ENCODE measurements at places on chromosomes 6 and 20.
A peak's percentile ranks its signal among the peaks of the same experiment; 100 is the strongest.

DNA sequence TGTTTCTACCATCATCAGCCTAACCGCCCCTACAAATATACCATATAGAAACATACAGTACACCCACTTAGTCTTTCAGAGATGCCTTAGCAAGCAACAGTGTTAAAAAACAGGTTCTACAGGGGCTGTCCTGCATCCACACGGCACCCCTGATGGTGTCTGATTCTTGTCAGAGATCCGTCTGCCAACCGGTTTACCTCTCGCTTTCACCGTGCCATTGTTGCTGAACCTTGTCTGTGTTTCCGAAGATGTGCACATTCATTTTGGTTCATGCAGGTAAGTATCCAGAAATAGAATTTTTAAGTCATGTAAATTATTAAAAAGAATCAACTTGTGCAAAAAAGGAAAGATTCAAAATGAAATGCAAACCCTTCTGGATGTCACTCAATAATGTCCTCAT, 52.9 kb downstream of the EPHA7 start:
- no peak for DNase-seq

DNA sequence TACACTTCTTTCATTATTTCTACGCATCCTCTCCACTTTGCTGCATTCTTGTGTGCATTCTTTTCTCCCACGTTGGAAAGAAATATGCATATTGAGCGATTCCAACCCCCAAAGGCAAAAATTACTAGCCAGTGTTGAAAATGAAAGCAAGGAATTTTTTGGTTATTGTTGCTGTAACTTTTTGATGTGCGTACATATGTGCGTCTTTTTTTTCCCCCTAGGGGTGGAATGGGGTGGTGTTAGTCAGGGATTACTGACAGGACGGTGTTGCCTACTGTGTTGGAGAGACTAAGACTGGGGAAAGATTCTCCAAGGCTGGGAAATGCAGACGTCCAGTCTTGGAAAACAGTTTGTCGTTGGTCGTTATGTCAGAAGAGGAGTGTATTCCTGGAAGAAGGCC, 44.2 kb upstream of the ESR1 start:
- DNase-seq: no peak

DNA sequence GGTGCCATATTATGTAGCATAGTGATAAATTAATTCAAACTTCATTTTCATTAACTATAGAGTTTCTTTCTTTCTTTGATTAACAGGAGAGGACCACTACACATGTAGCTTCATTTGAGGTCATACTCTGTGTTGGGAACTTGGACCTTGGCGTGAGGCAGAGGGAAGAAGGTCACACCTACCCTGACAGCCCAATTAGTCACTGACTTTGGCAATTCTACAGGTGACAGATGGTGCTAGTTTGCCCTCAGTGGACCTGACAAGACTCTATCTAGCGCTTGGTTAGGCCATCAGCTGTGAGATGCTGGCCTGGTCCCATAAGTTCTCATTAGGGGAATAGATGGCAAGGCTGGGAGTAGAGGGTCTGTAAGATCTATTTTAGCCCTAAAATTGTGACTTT, 14.2 kb downstream of the SLX4IP start:
- no peak for DNase-seq

- no peak for DNase-seq
These were observed 32.5 kb downstream of the RIPOR3 start for GRCh38 chr20:50658804-50659380.

DNA sequence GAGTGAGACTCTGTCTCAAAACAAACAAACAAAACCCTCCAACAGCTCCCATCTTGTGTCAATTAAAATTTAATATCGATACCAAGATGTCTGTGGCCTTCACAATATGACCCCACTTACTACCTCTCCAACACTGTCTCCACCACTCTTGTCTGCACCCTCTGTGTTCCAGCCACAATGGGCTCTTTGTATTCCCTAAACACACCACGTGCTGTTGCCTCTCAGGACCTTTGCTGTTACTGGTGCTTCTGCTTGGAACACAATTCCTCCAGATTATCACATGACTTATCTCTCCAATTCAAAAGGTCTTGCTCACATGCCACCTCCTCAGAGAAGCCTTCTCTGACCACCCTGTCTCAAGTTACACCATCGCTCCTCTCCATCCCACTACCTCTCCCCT, 6.0 kb upstream of the HCK start:
- no peak for DNase-seq

DNA sequence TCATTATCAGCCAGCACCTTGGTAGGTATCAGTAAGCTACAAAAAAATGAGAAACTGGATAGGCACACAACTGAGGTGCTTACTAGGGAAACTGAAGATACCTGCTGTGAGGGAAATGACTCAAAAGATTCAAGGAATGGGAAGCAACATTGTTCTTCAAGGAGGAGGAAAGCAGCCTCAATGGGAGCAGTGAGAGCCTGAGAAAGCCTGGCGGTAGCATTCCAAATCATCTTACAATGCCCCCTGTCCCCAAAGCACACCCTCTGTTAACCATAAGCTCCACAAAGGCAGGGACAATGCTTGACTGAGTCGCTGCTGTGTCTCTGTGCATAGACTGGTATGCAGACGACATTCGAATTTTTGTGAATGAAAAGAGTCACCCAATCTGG, 10.6 kb downstream of the PKHD1 start:
- no peak for DNase-seq

DNA sequence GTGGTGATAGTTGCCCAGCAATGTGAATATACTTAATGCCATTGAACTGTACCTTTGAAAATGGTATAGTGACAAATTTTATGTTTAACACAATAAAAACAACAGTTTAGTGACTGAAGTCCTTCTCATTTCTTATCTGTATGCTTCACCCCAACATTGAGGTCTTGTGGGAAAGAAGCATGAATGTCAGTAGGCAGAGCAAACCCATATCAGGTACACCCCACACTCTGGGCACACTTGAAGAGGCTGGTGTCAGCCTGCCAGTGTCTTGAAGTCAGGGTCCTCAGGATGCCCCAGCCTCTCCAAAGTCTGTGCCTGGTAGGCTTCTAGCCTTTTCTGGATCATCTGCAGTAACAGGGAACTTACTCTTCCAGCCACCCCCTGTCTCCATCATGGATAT, 51.2 kb downstream of the CD164 start:
- DNase-seq: no peak

GRCh38 chr6:53441761-53442160, 93.0 kb upstream of the ELOVL5 start:
- DNase-seq: no peak

DNA sequence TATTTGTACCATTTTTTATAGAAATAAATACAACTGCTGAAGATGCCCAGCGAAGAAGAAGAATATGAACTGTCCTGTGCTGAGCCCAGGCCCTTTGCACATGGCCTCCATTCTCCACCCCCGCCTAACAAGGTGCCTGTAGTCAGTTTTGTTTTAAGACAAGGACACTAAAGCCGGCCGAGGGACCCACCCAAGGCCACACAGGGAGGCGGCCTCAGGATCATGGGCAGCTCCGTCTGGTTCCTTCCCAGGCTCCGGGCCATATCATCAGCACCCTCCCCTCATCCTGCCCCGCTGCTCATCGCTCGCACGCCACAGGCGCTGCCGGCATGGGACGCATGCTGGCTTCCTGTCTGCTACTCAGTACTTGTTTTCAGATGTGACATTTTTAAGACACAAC, 21.3 kb downstream of the PSMG4 start:
- no peak for DNase-seq

GRCh38 chr6:125802943-125803377, 12.2 kb downstream of the NCOA7 start:
- no peak for DNase-seq

DNA sequence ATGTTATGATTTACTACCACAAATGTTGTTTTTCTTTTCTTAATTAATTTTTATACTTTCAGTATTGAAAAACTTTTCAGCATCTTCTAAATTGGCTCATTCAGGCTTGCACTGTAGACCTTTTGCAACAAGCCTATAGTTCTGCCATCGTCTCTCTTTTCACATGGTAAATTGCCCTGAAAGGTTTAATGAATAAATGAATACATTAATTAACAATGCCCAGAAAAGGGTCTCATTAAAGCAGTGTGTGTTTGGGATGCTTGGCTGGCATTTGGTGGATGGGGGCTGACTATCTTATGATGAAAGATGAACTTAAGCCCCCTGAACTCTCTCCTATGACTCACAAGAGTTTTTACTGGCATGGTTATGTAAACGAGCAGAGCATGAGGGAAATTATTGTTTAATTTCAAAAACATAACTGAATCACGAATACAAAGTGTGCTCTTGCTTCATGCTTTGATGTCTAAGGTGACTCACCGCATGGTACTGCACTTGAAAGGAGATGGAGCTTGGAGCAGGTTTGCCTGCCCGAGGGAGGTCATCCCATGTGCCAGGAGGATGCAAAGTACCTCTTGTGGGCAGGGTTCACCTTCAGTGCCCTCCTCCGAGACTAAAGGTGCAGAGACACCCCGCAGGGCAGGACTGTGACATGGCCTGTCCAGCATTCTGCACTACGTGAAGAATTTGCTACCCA, 13.8 kb upstream of the PCK1 start:
- no peak for DNase-seq

GRCh38 chr6:23611776-23612381, 514.1 kb upstream of the NRSN1 start:
- no peak for DNase-seq

DNA sequence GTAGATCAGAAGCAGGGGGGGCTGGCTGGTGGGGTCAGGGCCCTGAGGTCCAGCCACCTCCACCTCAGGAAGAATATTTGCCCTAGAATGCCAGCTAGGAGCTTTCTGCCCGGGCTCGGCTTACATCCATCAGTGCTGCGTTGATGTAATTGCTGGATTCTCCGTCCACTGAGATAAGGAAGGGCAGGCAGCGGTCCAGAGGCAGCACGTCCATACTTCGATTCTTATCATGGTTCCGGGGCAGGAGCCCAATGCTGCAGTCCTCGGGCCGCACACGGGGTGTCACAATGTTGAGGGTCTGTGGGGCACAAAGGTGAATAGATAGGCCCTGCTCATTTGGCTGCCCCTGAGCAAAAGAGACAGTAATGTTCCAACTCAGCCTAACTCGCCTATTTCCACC, 483.8 kb upstream of the CHD6 start:
- no peak for DNase-seq

DNA sequence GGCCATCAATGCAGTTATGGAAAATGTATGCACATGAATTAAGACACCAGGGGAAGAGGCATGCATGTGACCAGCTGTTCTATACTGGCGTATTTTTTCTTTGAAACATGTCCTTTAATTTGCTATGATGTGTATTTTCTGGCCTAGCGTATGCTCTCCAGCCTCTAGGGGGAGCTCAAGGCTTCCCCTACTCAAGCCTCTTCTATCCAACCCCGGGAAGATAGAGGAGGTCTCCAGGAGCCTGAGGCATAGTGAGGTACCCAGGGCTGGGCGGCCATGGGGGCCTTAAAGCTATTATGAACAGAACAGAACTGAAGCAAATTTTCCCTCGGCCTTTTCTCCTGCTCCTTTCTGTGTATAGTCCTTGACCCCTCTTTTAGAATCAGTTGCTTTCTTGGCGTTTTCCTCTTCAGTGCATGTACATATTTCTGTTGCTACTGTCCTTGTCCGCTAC, 528.9 kb downstream of the MAFB start:
- DNase-seq: peak; percentile 9

DNA sequence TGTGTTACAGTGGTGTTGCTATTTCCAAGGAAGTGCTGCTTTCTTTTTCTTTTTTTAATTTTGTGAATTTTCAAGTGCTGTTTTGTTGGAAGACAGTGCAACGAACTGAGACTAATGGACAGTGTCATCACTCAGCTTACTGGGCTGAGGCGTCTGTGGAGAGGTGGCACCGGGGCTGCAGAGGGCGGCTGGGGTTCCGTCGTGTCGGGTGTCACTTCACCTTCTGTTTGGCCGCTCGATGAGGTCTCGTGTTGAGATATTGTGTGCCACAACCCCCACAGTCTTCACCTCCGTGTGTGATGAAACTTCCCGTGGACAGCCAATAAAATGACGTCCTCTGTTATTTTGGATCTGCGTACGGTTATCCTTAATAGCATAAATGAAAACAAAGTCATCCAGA, 149.4 kb upstream of the SNX9 start:
- DNase-seq: no peak

DNA sequence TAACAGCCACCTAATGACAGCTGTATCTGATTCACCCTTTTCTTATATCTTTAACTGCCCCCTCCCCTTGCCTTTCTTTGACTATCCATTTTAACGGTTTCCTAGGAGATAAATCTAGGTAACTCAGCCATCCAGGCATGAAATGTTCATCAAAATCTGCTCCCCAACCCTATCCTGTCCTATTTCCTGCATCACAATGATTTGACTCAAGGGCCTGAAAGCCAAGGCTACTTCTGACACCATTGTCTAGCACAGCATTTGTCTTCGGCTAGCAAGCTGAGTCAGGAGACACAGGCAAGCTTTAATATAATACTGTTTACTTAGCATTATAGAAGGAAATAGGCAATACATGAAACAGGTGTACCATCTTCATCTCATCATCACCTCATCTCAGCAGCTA, 31.6 kb upstream of the MANEA start:
- DNase-seq: no peak

DNA sequence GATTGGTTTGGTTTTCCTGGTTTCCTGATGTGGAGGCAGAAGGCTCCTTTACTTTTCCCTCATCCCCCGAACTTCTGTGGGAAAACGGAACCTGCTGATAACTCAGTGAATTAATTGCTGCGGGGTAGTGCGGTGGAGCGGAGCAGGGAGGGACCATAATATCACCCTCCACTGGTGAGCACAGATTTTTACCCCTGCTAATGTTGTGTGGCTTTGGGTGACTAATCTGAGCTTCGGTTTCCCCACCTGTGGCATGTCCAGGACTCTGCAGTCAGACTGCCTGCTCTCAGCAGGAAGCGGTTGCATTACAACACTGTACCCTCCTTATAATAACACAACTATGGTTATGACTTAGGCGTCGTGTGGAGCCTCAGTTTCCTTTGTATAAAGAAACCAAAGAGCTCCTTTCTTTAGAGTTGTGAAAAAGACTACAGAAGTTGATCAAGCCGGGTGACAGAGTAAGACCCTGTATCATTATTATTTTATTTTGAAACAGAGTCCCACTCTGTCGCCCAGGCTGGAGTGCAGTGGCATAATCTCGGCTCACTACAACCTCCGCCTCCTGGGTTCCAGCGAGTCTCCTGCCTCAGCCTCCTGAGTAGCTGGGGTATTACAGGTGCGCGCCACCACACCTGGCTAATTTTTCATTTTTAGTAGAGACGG, 2.2 kb upstream of the ID1 start:
- DNase-seq: no peak

- no peak for DNase-seq
These were observed 39.1 kb downstream of the VGLL2 start for GRCh38 chr6:117304446-117304845.

DNA sequence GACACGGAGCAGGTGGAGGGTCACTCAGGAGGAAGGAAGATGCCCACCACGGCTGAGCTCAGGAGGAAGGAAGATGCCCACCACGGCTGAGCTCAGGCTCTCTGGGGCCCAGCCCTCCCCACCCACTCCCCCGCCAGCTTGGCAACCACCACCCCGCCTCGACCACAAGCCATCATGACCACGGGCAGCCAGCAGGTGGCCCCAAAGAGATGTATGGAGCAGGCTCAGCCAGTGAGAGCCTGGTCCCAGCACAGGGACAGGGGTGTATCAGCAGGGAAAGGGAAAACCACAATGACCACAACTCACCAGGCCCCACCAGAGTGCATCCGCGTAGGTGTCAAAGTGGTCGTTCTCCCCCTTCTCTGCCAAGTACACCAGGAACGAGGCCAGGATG, 30.4 kb downstream of the KCNQ2 start:
- DNase-seq: no peak
